AG04450 (cell line): ENCODE measurements at places on chromosomes 2 and 18.

DNA sequence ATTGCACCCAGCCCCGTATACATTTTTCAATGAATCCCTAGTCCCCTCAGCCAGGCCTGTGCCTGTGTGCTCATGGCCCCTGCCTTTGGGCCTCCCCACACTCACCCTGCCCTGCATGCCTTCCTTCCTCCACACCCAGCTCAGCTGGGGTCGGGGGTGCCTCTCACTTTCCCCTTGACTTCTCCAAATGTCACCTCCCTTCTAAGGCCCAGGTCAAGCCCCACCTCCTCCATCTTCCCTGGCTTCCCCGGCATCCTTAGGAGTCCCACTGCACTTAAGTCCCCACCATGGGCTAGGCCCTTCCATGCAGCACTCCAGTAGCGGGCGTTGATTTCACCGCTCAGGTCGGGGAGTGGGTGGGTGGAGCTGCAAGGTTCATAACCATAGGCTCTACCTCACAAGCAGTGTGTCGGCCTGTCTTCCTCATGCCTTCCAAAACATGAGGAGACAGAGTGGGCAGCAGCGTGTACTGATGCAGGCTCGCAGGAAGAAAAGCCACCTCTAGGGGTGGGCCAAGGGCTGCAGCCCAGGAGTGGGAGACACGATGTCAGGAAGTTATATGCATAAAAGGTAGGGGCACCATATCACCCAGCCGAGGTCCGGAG, 47.7 kb downstream of the DNMT3A start:
- DNase-seq, result no peak

DNA sequence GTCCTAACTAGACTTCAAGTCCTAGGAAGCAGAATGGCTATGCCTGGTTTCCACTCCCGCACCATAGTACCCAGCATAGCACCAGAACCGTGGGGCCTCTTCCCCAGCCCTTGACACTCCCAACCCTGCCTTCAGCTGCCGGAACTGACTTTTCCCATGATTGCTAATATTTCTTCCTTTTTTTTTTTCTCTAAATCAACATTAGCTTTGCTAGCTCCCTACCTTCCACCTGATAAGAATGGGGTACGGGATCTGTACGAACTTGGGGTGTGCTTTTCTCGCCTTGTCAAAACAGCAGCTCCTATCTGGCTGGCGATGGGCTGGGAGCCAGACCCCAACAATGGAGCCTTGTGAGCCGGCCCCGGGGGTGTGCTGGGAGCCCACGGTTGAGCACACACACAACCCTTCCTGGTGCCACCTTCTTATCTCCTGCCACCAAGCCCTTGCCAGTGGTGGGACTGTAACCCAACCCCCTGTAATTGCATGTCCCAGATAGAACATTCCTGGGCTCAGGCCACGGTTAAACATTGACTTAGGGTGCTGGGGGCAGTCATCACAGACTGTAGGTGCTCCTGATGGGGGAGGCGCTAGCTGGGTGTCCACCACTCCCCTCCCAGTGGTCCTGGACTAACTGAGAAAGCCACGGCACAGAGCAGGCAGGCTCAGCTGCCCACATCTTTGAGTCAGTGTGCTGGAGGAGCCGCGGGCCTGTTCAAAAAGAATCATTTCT, 213.0 kb upstream of the HAAO start:
- no peak for DNase-seq

DNA sequence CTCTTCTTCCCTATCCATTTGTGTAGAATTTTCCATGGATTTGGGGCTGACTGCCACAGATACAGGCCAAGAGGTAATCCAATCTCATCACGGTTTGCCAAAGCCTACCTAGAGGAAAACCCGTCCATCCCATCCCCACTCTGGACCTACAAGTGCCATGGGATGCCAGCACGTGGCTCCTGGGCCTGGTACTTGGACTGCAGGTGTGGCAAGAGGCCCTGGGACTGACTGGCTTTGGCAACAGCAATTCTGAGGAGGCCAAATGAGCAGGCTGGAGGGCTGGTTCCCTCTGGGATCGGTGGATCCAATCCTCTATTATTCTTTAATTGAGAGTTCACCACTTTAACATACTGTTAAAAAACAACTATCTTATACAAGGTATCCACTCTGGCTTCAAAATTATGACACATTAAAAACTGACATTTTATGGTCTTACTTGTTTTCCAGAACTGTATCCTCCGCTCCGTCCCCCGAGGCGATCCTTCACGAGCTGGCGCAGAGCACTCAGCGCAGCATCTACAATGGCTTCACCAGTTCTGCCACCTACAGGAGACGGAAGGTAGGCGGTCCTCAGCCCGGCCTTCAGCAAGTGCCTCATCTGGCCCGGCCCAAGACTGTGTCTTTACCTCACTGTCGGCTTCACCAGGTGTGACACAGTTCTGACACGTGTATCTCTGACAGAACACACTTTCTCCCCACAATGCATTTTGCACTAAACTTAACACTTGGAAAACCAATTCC, 19.8 kb downstream of the PDIA6 start:
- no peak for DNase-seq

- DNase-seq, result no peak
Measured at GRCh38 chr18:13445241-13445897, 226.8 kb downstream of the LDLRAD4 start.

DNA sequence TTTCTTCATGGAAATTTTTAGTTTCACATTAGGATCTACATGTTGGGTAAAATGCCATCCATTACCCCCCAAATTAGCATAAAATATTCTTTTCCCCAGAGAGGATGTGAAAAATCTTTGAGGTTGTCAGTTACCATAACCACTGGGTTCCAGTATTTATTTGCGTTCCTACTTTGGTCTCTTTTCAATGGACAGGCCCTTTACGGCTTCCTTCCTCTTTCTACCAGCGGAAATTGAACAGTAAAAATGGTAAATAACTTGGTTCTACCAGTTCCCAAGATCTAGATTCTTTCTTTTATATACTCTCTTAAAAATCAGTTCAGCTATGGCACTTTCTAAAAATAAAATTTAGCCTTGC, 169.2 kb upstream of the APCDD1 start:
- DNase-seq, result no peak

- DNase-seq, result no peak
Measured at GRCh38 chr18:55443776-55444175, 144.2 kb downstream of the TCF4 start.

DNA sequence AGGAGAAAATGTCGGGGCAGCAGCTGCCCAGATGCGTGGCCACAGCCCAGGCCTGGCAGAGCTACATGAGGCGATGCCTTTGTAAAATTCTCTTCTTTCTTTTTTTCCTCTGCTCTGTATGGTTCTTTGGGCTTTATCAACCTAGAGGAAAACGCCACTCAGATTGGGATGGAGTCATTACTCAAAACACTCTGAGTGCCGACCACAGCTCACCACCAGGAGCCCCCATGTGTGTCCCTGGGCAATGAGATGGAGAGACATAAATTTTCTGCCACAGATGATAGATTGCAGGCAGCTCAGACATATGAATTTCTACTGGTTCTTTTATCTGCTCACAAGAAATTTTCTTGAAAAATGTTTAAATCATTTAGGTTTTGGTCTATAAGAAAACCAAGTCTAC, 56.0 kb downstream of the PARD6G start:
- no peak for DNase-seq

DNA sequence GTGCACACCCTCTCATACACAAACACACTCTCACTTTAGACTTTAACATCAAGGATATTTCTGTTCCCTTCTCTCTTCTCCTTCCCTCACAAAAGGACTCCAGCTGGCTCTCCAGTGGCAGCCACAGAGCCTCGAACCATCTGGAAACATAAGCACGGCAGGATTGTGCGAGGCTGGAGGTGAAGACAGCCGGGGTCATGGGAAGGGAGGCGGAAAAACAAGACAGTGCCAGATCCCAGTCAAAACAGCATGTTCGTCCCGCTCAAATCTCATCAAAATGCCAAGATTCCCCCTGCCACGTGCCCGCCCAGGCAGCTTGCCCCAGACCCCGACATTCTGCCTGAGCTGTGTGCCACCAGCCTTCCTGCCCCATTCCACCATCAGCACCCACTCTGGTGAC, 180.3 kb downstream of the ZBTB7C start:
- no peak for DNase-seq

GRCh38 chr2:175535631-175536030, 354.1 kb upstream of the ATP5MC3 start:
- no peak for DNase-seq

DNA sequence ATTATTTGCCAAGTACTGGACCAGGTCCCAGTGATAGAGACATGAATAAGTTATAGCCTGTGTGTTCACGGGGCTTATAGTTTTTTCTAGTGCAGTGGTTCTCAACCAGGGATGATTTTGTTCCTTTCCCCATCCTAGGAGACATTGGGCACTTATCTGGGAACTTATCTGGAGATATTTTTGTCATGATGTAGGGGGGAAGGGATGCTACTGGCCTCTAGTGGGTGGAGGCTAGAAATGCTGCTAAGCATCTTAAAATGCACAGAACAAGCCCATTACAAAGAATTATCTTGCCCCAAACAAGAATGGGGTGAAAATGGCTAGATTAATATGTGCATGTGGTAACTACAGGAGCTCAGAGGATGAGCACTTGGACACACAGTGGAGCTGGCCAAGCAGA, 75.2 kb downstream of the KLHL29 start:
- no peak for DNase-seq

DNA sequence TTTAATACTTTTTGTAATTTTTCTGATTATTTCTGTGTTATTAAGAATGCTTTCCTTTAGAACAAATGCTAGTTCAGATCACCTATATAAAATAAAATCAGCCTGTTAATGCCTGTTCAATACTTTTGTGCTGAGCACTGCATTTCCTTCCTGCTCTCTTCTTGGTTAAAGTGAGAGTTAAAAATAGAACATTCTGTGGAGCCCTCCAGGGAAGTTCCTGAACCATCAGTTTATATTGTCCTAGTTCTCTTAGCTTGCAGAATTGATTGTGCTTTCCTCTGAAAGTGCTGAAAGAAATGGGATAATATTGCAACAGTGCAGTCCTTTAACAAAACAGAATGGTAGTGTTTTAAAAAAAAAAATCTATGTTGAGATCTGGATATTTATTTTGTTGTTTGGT, 74.6 kb upstream of the UBXN4 start:
- DNase-seq, result no peak
